Activated CD8-positive, alpha-beta memory T cell treated with anti-CD3 and anti-CD28 coated beads for 1 hour (primary cell): ENCODE measurements at places on chromosomes 16 and 17.

- DNase-seq: no peak
These were observed 91.8 kb downstream of the SMG6 start for GRCh38 chr17:2211661-2212399.

DNA sequence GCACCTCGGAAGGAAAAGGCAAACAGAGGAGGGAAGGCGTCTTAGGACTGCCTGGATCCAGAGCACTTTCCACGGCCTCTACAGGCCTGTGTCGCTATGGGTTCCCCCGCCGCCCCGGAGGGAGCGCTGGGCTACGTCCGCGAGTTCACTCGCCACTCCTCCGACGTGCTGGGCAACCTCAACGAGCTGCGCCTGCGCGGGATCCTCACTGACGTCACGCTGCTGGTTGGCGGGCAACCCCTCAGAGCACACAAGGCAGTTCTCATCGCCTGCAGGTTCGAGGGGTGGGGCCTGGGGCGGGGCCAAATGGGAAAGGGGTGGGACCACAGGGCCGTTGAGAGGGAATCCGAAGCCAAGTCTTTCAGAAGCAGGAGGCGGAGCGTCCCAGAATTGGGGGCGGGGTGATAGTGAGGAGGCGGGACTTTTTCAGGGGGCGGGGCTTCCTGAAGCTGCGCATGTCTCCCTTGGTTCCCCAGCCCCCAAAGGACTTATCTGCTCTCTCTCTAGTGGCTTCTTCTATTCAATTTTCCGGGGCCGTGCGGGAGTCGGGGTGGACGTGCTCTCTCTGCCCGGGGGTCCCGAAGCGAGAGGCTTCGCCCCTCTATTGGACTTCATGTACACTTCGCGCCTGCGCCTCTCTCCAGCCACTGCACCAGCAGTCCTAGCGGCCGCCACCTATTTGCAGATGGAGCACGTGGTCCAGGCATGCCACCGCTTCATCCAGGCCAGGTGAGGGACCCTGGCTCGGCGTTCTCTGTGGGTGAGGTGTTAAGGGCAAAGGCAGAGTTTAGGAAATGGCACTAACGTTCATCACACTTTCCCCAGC lies 939 bp downstream of the BCL6B start:
- DNase-seq: peak; percentile 87

GRCh38 chr17:76385892-76386786 lies 1.7 kb downstream of the SPHK1 start:
- DNase-seq: peak; percentile 53

GRCh38 chr16:351804-352520 lies 561 bp downstream of the AXIN1 start:
- peak; percentile 24 for DNase-seq

GRCh38 chr16:73031984-73032383 lies 15.9 kb downstream of the ZFHX3 start:
- DNase-seq: no peak

DNA sequence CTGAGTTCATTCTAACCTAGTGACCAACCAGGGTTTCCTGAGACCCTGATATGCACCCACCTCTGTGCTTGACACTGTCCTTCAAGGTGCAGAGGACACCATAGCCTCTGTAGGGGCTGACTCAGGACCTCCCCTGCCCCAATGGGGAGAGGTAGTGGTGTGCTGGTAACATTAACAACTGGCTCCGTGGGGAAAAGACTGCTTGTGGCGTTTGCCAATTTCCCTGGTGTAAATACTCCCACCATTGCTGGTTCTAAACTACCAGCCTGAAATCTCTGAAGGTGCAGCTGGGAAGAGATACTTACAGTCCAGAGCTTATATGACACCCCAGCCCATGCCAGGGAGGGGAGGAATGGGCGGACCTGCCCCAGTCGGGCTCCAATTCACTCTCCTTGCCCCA lies 54.9 kb downstream of the ENGASE start:
- no peak for DNase-seq

DNA sequence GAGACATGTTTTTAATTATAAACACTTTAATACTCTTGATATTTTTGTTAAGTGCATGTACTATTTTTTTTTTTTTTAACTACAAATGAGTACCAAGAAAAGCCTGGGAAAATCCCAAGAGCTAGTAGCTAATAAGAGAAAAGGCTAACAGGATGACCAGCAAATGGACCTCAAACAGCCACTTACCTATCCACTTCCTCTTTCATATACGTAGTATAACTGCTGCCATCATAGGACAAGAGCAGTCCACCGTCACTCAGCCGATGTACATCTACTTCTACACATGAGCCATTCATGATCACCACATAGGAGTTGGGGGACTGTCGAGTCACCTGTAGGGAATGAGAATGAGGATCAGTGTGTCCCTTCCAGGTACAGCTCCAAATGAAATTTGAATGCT lies 128.0 kb upstream of the C17orf78 start:
- no peak for DNase-seq

DNA sequence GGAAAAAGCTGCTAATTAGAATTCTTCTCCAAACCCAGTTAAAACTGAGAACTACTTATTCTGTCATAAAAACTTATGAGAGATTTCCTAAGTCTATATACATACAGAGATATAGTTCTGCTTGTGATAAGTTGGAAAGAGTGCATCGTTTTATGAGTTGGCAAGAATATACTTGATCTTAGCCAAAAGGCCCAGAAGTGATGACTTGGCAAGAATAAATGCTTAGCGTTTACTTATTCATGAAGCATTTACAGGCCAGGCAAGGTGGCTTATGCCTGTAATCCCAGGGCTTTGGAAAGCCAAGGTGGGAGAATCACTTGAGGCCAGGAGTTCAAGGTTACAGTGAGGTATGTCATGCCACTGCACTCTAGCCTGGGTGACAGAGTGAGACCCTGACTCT lies 81.7 kb downstream of the CYB561 start:
- no peak for DNase-seq

GRCh38 chr17:68763562-68763961 lies 162.4 kb upstream of the FAM20A start:
- no peak for DNase-seq

GRCh38 chr17:41610965-41611640 lies 1.5 kb downstream of the KRT16 start:
- DNase-seq: no peak

DNA sequence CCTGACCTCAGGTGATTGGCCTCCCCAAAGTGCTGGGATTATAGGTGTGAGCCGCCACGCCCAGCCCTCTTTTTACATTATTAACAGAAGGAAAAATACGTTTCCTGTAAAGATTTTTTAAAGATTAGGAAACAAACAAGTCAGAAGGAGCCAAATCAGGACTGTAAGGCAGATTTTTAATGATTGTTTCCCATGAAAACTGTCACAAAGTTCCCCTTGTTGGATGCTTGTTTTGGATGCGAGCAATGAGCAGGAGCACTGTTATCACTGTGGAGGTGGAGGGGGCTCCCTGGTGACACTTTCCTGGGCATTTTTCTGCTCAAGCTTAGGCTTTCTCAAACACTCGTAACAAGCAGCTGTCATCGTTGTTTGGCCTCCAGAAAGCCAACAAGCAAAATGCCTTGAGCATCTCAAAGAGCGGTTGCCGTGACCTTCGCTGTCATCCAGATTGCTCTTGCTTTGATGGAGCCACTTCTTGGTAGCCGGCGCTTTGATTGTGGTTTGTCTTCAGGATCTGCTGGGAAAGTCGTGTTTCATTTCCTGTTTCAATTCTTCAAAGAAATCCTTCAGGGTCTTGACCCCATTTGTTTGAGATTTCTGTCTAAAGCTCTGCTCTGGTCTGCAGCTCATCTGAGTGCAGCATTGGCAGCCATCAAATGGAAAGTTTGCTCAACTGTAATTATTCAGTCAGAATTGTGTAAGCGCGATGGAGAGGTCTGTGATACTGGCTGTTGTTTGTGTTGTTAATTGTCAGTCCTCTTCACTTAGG lies 128.7 kb downstream of the RPTOR start:
- no peak for DNase-seq

DNA sequence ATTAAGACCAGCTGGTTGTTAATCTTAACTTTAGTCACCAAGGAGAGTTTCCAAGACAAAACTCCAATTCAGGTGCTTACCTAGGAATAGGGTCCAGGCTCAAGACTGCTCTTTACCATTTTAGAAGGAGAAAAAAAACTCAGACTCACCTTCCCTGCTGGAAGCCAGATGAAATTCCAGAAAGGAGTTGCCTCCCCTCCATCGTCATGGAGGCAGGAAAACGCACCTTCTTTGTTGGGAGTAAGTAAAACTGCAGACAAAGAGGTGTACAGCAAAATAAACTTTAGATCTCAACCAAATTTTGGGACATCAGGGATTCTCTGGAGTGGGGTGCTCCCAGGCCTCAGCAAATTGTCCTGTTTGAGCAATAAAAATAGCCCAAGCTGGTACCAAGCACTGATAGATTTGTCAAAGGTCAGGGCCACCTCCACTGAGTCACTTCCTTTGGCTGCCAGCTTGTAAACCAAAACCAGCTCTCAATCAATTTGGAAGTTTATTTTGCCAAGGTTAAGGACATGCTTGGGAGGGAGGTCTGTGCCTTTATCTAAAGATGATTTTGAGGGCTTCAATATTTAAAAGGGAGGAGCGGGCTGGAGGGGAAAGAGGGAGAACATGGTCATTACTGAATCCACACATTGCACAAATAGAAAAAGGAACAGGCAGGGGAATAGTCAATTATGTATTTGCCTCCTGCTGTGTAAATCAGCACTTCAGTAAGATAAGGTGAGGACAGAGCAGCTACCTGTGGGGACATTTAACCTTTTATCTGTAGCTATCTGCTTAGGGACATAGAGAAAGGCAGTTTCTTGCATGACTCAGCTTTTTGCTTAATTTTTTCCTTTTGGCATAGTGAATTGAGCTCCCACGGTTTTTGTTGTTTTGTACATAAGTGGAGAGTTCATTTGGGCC lies 1.5 kb upstream of the ALDH3A2 start:
- no peak for DNase-seq

- no peak for DNase-seq
These were observed 125.1 kb downstream of the SLC39A11 start for GRCh38 chr17:72967277-72967970.

DNA sequence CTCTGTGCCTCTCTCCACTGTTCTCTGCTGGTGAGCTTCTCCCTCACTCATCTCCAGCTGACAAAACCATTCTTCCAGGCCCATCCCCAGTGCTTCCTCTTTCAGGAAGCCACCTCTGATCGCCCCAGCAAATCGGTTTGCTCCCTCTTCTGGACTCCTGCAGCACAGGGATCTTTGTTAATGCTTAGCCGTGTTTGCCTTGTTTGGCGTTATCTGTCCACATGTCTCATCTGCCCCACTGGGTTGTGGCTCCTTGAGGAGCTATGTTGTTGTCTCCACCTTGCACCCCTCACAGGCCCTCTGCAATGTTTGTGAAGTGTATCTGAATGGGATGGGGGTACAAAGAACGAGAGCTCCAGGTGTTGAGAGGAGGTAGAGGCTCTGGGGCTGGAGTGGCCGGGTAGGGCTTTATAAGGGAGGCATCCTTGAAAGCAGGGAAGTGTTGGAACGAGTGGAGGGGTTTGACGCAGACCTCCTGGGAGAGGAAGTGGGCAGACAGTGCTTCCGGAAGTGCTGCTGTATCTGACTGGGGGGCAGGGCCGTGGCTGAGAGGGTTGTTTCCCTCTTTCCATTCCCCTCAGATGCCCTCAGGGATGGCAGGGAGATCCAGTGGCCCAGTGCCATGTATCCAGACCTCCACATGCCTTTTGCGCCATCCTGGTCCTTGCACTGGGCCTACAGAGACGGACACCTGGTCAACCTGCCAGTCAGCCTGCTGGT lies 27.8 kb downstream of the CASKIN2 start:
- peak; percentile 31 for DNase-seq

DNA sequence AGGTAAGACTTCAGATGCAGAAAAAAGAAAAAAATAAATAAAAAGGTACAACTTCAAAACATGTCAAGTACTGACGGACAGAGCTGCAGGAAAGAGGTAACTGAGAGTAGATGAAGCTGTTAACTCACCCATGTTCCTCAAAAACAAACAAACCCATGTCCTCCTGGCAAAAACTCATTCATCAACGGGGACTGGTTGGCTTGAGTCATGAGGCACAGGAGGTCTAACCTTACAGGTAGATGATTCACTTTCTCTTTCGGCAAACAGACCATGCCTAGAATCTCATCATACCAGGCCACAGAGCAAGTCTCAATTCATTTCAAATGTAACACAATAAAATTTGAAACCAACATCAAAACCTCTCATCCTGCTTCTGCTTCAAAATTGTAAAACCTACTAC lies 12.3 kb upstream of the FASN start:
- DNase-seq: no peak

GRCh38 chr17:33012522-33013033 lies 20.9 kb downstream of the SPACA3 start:
- no peak for DNase-seq

DNA sequence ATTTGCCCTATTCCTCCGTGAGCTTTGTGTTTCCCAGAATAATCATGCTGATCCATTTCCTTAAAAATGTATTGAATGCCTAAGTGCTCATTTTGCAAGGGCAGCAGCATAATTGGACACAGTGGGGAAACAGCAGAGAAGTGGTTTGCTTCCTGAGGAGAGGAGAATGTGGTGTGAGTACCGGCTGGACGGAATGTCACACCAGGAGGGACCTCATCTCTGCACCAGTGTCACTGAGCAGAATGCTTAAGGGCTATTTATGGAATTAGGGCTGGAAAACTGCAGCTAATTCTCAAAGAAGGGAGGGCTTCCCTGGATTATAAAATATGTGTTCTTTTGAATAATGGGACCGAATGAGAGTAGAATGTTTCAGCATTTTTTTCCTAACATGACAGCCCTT lies 1100.6 kb upstream of the RBFOX1 start:
- no peak for DNase-seq

GRCh38 chr17:42132941-42133340 lies 10.3 kb downstream of the HSPB9 start:
- no peak for DNase-seq

GRCh38 chr16:85394456-85395206 lies 218.5 kb upstream of the GSE1 start:
- no peak for DNase-seq

GRCh38 chr17:38728290-38728831 lies 1.8 kb upstream of the CISD3 start:
- peak; percentile 31 for DNase-seq

DNA sequence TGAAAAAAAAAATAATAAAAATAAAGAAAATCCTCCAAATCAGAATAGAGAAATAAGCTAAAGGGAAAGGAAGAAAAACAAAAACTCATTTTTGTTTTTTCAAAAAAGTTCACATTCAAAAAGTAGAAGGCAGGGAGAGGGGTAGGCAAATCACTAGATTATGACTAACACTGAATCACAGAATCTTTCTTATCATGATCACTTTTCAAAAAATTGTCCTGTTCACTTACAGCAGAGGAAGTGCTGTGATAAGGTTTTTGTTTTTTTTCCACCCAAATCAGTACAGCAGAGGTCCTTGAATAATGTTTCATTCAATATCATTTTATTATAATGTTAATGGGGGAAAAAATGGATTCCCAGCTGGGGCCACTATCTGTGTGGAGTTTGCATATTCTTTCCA lies 106.4 kb downstream of the CA4 start:
- DNase-seq: no peak

GRCh38 chr16:89902980-89903379 lies 15.7 kb upstream of the MC1R start:
- no peak for DNase-seq

DNA sequence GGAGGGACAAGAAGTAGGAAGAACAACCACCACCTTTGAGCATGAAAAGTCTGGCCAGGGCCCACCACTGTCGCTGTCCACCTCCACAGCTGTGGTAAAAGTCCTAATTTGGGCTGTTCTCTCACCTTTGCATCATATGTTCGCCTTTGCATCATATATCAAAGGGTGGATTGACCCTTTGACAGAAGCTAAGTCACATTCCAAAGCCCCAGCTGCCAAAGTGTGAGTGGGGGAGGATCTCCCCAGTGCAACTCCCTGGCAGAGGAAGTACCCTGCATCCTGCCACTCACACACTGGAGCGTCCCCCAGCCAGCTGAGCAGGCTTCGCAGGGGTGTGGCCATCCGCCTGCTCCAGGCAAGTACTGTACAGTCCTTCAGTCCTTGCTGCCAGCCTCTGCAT lies 12.7 kb upstream of the SPECC1 start:
- no peak for DNase-seq
